Mesenchymal stem cell (in vitro differentiated cells and primary cell): ENCODE measurements at places on chromosomes 5 and 9.
A peak's percentile ranks its signal among the peaks of the same experiment; 100 is the strongest.

- no peak for DNase-seq
Measured at GRCh38 chr9:31820426-31820825, 564.0 kb upstream of the ACO1 start.

- DNase-seq: no peak
Measured at GRCh38 chr9:126761274-126761673, 43.6 kb upstream of the ZBTB43 start.

GRCh38 chr9:26234865-26235264 lies 556.6 kb upstream of the TUSC1 start:
- no peak for DNase-seq

DNA sequence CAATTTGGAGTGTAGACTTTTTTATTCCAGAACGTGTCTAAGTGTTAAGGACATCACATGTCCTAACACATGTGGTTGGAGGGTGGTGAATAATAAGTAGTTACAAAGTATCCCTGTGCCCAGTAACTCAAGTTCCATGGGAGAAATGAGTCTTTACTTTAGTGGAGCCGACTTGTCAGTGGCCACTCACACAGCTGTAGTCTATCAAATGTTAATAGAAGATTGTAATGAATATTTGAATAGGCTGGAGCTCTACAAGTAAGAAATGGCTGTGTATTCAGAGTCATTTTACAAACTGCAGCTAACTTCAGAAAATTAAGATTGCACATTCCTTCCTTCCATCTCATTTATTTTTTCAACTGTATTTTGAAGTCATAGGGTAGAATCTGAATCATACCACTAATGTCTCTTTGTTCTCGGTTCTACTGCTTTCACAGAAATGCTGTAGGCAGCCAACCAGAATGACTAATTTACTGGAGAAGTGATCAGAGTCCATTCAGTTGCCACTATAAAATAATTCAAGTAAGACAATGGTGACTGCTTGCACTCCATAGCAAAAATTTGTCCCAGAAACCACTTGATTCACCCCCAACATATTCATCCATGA lies 394.8 kb downstream of the NR2F1-AS1 start:
- no peak for DNase-seq

GRCh38 chr5:1864896-1865440 lies 17.8 kb downstream of the IRX4 start:
- no peak for DNase-seq

- DNase-seq: no peak
Measured at GRCh38 chr5:77181596-77182304, 28.7 kb upstream of the PDE8B start.

DNA sequence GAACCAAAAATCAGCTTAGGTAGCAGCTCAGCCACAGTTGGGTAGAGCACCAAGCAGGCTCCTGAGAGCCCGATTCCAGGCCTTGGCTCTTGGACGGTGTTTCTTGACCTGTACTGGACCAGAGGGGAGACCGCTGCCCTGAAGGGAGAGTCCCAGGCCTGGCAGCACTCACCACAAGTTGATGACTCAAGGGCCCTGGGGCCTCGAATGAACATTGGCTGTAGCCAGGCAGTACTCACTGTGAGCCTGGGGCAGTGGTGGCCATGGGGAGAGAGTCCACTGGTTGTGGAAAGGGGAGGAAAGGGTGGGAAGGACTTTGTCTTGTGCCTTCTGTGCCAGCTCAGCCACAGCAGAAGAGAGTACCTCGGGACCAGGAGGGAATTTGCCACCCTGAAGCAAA lies 166.1 kb downstream of the EDIL3 start:
- DNase-seq: peak; percentile 29

DNA sequence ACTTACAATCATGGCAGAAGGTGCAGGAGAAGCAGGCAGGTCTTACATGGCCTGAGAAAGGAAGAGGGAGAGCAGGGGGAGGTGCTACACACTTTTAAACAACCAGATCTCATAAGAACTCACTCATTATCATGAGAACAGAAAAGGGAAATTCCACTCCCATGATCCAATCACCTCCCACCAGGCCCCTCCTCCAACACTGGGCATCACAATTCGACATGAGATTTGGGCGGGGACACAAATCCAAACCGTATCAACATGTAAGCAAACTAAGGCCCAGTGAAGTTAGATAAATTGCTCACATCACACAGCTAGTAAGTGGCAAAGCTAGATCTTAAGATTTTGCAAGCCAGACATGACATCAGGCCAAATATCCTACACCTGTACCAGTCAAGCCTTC lies 48.3 kb upstream of the RIC1 start:
- no peak for DNase-seq

DNA sequence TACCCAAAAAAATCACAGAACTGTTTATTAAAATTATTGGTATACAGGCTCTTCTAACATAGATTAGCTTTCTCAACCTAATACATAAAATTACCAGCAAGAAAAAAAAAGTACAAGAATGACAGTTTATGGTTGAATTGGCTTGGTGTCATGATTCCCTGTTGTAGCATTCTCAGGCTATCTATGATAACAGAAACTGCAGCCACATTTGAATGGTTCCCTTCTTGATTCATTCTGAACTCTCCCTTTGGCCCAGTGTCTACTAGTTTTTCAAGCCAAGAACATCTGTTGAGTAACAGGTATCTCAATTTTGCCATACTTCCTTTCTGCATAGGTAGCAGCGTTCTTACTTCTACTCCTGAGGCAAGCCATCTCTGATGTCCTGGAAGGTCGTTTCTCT lies 3.0 kb downstream of the SPIN1 start:
- DNase-seq: no peak

- DNase-seq: no peak
Measured at GRCh38 chr9:137312852-137313325, 10.8 kb upstream of the NRARP start.

- DNase-seq: peak; percentile 84
Measured at GRCh38 chr5:34736445-34737115, 80.5 kb downstream of the RAI14 start.

DNA sequence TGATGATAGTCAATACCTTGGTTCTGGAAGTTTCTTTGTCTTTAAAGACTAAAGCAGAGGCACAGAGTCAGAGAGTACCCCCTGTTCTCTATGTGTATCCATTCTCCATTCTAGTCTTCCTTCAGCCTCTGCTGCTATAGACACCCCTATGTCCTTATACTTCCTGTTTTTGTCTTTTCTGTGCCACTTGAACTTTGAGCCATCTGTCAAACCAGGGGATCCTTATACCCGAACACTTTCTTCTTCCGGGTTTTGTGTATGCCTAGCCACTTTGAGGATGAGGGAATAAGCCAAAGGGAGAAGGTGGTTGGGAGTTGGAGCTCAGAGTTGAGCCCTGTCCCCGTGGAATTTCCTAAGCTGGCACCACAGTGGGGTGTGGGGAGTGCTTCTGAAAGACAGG lies 61.1 kb upstream of the IL6ST start:
- DNase-seq: no peak

DNA sequence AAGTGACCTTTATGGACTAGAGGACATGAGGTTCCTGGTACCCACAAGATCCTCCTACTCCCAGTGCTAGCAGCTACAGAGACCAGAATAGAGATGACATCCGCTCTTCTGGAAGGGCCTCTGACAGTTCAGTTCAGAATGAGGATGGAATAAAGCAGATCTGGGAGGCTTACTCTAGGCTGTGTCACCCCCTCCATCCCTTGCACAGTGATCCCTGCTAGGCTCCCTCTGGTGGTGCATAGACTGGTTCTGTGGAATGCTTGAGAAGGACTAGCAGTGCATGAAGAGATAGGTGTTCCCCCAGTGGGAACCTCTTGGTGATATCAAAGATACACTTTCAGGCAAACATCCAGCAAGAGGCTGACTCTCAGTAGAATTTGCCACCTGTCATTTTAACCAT lies 83.0 kb downstream of the NPR3 start:
- peak; percentile 28 for DNase-seq

GRCh38 chr5:33423018-33423630 lies 17.6 kb upstream of the TARS1 start:
- peak; percentile 53 for DNase-seq

DNA sequence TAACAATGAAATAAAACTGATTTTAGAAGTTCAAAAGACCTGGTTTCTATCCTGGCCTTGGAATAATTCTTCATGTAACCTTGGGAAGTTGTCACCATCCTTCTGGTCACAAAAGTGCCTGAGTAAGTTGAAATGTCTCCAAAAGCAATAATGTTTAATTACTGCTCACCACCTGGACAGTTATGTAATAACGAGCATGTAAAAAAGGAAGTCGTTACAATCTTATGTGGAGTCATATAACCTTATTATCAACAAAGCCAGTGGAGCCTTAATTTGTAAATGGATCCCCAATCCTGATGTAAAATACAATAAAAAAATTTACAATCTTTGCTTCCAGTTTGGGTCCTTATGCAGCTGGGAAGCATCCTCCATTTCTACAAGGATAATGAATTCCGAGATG lies 64.2 kb upstream of the GPR151 start:
- no peak for DNase-seq

GRCh38 chr5:170289764-170290163 lies 7.8 kb downstream of the LCP2 start:
- no peak for DNase-seq

DNA sequence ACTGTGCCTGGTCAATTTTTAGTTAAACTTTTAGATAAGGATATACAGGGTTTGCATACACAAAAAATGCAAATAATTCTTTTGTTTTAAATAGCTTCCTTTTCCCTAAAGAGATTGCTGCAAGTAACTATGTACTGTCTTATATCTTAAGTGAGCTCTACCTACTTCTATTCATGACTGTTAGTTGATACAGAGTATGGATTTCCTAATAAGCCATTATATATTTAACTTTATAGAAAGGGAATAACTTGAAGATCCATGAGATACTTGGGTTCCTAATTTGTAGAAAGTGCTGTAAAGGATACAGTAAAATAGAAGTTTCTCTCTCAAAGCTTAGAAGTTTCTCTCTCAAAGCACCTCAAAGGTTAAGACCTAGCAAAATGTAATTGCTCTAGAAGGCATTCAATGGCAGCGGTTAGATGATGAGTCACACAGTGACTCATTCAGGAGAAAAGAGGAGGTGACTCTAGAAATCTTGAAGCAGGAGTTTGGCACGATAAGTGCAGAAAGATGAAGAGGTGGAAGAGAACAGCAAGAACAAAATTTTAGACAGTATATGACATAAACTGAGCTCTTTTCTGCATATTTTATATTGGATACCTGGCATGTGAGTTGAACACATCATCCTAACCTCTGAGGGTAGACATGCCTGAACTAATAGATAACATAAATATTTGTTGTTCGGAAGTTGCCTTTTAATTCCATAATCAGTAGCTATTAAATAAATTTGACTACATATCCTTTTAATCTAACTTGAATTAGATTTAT lies 5.5 kb upstream of the DNAJC21 start:
- DNase-seq: peak; percentile 93

GRCh38 chr5:30279237-30279636 lies 914.2 kb upstream of the CDH6 start:
- DNase-seq: peak; percentile 71

DNA sequence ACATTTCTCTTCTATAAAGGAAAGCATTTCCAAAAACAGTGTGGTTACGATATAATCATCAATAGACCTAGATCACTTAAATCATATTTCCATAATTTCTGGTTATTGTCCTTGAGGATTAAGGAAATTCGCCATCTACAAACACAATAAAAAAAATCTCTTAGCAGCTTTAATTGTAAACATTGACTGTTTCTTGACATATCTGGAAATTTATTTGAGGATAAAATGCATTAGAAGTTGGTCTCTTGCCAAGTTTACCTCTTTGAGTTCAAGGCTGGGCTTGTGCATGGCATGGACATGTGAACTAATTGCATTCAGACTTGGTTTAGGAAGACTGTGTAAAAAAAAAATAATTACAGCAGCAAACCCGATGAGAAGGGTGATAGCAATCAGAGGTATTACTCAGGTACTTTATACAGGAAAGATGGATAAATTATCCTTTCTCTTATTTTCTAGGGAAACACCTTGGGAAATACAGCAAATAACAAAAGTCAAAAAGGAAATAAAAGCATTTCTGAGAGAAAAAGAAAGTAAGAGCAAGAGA lies 237.9 kb downstream of the SLF1 start:
- no peak for DNase-seq

- DNase-seq: no peak
Measured at GRCh38 chr5:133687212-133688061, 75.1 kb upstream of the FSTL4 start.

DNA sequence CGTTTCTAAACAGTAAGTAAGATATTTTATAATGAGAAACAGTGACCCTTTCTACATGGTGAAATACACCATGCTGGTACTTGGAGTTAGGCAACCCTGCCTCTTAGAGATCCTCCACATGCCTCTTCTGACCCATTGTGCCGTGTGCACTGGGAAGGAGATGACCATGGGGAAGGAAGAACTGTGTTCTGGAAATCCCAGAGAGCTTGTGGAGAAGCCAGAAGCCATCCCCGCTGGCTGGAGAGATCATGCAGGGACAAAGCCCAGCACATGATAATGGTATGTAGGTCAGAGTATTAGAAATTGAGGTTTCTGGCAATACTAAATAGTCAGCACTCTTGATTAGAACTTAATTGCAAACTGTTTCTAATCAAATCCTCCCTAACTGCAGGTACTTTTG lies 307.3 kb downstream of the FBXL7 start:
- no peak for DNase-seq

GRCh38 chr9:117434566-117434965 lies 19.7 kb upstream of the ASTN2 start:
- no peak for DNase-seq

- DNase-seq: peak; percentile 84
Measured at GRCh38 chr9:97038611-97039513, at the start of gene CTSV. TSS of gene CTSV (minus strand) at chr9:97039142. CDS start at chr9:97038043, 1,099 bp downstream.

GRCh38 chr9:137552022-137552768 lies 516 bp downstream of the MRPL41 start:
- DNase-seq: peak; percentile 5

- DNase-seq: no peak
Measured at GRCh38 chr5:78744951-78745534, 96.5 kb upstream of the LHFPL2 start.

GRCh38 chr5:76607353-76607871 lies 15.8 kb downstream of the F2RL2 start:
- DNase-seq: peak; percentile 17

DNA sequence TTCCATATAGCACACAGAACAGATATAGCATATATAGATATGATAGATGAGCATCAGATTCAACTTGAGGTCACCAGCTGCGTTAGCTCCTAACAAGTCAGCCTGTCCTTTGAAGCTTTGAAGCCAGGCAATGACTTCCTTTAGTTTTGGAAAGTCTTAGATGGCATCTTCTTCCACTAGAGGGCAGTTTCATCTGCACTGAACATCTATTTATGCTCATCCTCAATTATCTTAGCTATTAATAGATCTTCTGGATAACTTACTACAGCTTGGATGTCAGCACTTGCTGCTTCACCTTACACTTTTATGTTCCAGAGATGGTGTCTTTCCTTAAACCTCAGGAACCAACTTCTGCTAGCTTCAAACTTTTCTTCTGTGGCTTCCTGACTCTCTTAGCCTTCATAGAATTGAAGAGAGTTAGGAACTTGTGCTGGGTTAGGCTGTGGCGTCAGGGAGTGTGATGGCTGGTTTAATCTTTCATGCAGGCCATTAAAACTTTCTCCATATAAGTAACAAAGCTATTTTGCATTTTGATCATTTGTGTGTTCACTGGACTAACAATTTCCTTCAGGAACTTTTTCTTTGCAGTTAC lies 1401.4 kb downstream of the EFNA5 start:
- DNase-seq: peak; percentile 60

GRCh38 chr9:129285979-129286772 lies 108.1 kb upstream of the IER5L start:
- no peak for DNase-seq

GRCh38 chr9:97809666-97810344 lies 43.2 kb upstream of the FOXE1 start:
- no peak for DNase-seq
